ENCODE measurements at places on chromosomes 12 and 14. TPM values are rescaled to one million over a fixed set of nuclear protein-coding genes. Genes with fewer than 3 reads are reported as not detected.

Gene RTL1
- not detected for total RNA-seq

DNA sequence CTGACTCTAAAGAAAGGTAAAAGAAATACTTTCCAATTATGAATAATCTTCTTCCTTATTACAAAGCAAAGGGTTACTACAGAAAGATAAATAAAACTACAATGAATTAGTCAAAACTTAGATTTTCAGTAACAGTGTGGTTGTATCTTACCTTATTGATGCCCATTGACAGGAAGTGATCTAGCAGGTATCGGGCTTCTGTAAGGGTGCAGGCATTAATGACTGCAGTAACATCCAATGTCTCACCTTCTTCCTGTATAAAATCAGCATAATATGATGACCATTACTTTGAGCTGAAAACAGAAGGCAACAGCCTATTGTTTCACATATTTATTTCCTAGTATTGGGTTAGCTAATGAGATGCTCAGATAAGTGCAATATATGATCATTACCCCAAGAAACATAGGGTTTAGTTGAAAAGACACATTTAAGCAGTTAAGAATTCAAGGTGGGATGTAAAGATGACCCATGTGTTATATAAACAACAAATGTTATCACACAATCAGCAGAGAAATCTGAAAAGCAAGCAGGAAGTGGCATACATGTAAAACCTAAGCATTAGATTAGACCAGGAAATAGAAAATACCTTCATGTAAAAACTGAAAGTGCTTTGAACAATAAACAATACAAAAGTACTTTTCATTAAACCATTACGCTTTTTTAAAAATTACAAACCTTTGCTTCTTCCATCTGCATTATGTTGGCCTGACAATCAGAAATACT is 111.2 kb downstream of the KIF21A start:
- no peak for DNase-seq

- DNase-seq: no peak
Measured at GRCh38 chr12:44342371-44342770, 506.5 kb downstream of the TMEM117 start.

DNA sequence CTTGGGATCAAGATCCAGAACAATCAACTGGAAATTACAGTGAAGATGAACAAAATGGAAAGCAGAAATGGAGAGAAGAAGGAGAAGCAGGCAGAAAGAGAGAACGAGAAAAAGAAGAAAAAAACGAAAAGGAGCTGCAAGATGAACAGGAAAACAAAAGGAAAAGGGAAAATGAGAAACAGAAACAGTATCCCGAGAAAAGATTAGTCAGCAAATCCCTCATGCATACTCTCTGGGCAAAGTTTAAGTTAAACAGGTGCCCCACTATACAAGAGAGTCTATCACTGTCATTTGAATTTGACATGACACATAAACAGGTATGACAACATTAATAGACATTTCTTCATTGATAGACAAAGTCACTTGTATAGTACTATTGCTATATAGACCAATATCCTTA is 5.0 kb downstream of the NANOGNB start:
- DNase-seq: no peak

DNA sequence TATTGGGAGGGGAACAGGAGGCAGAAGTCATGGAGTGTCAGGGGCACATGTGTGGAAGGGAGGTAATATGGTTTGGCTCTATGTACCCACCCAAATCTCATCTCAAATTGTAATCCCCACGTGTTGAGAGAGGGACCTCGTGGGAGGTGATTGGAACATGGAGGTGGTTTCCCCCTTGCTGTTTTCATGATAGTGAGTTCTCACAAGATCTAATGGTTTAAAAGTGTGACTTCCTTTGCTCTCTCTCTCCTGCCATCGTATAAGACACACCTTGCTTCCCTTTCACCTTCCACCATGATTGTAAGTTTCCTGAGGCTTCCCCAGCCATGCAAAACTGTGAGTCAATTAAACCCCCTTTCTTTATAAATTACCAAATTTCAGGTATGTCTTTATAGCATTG is 41.6 kb upstream of the CDK17 start:
- no peak for DNase-seq

All from activated CD4-positive, alpha-beta T cell treated with anti-CD3 and anti-CD28 coated beads for 36 hours (primary cell).